LoVo (cell line): ENCODE measurements at places on chromosomes 13 and 19.

DNA sequence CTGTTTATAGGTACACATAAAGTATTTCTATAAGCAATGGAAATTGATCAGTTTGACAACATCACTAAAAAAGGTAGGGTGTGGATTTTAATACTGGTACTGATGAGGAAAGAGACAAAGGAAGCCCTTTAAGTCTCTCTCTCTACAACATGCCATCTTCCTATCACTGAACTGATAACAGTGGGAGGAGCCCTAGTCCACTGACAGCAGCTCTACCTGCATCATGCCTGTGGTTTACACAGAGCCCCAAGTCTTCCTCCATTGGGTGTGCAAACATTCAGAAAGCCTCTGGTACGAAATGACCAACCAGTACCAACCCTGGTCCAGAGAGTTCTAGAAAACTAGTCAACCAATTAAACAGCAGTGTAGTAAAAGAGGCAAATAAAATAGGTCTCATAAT, 53.4 kb downstream of the KLF12 start:
- no peak for DNase-seq

GRCh38 chr19:42111384-42111783, 20.9 kb downstream of the POU2F2 start:
- no peak for DNase-seq

GRCh38 chr19:35144600-35145436, 1.8 kb downstream of the FXYD7 start:
- DNase-seq = peak; percentile 88

- no peak for DNase-seq
Observed at GRCh38 chr13:109436841-109437240, 349.5 kb downstream of the IRS2 start.

DNA sequence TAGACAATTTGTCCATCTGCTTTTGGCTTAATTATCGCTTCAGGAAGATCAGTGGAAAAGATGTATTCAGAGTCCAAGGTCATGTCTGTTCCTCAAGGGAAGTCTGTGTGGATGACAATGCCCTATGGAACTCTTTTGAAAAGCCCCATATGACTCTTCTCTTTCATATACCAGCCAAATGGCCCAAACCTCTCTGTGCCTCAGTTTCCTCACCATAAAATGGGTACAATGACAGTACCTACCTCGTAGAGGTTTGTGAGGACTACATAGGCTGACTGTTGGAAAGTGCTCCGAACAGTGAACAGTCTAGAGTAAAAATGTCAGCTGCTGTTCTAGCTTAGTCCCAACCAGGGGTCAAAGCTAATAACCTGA, 104.6 kb downstream of the COL4A2 start:
- DNase-seq = no peak

GRCh38 chr19:48989701-48990291, 3.3 kb downstream of the GYS1 start:
- no peak for DNase-seq

- no peak for DNase-seq
Observed at GRCh38 chr13:114109641-114110041, 22.8 kb downstream of the RASA3 start.

DNA sequence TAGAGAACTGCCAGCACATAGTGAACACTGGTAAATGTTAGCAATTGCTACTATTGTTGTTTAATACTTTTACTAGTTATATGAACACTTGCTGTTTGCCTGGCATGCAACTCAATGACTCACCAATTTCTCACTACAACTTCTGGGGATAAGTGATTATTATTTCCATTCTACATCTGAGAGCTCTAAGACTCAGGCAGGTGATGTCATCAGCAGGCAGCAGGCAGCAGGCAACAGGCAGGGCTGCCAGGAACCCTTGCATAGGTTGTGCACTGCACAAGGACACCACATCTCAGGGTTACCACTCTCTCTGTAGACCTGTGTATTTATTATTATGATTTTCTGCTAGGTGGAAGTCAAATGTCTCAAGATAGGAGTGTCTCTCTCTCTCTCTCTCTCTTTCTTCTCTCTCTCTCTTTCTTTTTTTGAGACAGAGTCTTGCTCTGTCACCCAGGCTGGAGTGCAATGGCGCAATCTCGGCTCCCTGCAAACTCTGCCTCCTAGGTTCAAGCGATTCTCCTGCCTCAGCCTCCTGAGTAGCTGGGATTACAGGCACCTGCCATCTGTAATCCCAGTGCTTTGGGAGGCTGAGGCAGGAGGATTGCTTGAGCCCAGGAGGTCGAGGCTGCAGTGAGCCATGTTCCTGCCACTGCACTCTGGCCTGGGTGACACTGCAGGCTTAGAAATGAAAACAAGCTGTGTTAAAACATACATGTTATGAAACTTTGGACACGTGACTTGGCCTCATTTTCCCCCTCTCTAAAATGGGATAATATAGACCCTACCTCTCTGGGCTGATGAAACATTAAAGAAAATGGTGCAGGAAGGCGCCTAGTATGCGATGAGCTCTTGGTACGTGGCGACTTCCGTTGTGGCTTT, 22.7 kb downstream of the HPN start:
- no peak for DNase-seq

DNA sequence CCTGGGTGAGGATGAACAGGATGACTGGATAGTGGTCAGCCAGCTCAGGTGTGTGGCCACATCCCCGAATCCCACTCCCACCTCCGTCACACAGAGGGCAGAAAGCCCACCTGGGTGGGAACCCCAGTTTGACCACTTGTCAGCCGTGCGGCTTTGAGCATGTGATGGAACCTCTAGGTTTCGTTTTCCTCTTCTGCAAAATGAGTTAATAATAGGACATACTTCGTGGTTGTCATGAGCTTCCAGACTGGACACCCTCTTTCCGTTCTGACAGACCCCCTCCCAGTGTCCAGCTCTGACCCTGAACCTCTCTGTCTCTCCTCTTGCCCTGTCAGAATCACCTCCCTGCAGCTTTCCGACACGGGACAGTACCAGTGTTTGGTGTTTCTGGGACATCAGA, 1.8 kb downstream of the AXL start:
- DNase-seq = no peak
